ENCODE measurements at places on chromosomes 6 and 20.

- DNase-seq: peak; percentile 83
These were observed 31.1 kb upstream of the CST7 start for GRCh38 chr20:24917797-24918578.

- no peak for DNase-seq
These were observed 15.2 kb upstream of the AMD1 start for GRCh38 chr6:110859335-110859792.

GRCh38 chr20:1995531-1996310 is 1.9 kb upstream of the PDYN start:
- DNase-seq: no peak

DNA sequence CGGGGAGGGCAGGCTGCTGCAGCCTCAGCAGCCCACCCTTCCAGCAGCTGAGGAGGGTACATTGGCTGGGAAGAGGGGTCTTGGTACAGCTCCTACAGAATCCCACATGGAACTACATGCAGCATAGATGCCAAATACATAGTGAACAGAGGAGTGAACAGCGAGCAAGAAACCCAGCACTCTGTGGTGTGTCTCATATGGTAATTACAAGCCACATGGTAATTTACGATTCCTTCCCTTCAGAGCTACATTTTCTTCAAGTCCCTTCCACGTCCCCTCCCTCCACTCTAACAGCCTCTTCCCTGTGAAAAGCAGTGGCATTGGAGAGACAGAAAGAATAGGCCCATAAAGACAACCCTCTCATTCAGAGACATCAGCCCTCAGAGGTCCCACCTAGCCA is 167.7 kb downstream of the SYNDIG1 start:
- no peak for DNase-seq

GRCh38 chr6:10369896-10370295 is 45.0 kb downstream of the TFAP2A start:
- no peak for DNase-seq

DNA sequence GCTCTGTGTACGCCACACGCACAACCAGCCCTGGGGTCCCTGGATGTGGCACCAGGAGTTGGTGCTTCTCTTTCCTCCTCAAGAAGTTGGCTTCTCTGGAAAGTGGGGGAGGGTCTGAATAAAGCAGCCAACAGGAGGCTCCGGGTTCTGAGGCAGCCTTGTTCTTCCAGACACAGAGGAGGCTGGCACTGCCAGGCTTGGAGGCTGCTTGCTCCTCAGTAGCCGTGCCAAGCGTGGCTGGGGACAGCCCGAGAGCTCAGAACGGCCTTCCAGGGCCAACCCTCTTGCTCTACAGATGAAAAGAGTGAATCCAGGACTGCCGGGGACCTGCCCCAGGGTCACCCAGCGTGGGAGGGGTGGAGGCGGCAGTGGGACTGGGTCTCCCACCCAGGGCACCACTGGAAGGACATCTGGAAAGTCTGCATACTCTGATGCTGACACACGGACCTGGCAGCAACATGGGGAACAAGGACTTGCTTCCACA is 70.4 kb downstream of the SLC22A23 start:
- no peak for DNase-seq

DNA sequence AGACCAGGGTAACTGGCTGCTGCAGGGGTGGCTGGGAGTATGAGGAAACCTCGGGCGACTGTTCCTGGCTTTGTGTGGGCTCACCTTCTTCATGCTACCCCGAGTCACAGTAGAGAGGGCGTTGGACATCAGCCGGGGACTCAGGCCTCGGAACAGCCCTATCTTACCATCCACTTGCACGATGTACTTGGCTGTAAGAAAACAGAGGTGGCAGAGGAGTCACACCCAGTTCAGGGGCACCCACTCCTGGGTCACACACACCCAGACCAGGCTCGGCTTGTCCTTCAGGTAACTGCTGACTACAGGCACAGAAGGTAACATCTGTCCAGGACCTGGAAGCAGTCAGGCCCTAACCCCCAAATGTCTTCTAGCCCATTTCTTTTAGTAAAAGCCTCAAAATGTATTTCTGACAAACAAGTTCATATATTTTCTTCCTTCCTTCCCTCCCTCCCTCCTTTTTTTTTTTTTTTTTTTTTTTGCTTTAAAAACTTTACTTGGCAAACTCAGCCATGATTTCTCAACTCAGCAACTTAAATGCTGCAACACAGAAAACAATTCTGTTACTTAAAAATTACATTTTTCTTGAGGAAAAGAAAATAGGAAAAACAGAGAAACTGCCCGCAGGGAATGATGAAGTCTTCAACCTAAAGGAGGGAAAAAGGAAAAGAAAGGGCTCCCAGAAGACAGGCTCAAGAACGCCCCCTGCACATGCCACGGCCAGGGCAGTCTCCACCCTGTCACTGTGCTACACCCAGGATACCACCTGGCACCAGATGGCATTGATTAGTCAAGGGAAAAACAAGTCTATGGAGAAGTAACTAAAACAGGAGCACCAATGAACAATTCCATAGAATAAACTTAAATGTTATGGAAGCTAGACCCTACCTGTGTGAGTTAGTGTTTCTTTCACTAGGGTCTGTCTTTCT is 7.3 kb downstream of the MTCH1 start:
- DNase-seq: no peak

DNA sequence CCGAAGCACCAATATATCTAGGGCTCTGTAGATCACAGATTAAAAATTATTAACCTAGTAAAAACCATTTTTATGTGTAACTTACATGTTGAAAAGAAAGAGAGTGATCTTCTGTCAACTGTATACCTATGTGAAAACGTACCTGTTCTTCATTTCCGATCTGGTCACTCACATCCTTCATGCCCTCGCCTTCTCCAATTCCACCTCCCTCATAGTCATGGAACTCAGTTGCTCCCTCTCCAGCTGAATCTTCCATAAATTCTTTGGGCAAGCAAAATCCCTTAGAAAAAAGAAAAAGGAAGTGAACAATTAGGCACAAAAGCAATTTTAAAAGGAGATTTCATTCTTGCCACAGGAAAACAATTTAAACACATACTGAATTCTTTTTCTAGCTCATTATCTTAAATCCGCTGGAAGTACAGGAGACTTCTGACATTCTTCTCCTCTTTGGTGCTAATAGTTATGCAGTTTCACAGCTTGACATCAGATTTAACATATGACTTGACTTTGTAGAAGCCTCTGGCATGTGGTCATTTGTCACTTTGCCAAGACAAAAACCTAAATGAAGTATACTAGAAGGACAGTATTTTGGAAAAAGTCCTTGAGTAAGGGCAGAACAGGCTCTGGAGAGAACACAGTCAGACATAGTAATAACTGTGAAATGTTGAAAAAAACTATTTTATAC is 29.5 kb upstream of the LYRM2 start:
- DNase-seq: no peak

DNA sequence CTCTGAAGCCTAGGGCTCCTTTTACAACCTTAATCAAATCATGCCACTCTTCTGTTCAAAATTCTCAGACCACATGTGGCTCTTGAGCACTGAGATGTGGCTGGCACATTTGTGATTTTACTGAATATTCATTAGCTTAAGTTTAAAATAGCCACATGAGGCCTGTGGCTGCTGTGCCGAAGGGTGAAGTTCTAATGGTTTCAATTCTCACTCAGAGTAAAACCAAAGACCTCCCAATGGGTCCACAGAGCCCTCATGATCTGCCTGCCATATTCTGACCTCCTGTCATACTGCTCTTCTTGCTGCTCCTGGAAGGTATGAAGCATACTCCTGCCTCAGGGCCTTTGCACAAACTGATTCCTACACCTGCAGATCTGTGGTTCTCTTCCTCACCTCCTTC is 7.8 kb upstream of the CST3 start:
- no peak for DNase-seq

GRCh38 chr6:32623693-32624092 is 13.5 kb upstream of the HLA-DQA1 start:
- no peak for DNase-seq

DNA sequence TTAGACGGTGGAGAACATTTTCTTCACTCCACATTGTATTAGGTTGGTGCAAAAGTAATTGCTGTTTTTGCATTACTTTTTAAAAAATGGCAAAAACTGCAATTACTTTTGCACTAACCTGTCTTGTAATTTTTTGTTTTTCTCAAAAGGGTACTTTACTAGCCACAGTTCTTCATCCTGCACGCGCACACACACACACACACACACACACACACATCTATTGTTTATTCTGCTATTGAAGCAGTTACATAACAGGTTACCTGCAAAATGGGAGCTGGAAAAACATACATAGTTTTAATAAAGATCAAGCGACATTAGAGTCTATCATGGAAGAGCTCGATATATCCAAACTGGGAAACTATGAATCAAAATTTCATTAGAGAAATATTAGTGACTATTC is 235.2 kb downstream of the SIM1 start:
- no peak for DNase-seq

DNA sequence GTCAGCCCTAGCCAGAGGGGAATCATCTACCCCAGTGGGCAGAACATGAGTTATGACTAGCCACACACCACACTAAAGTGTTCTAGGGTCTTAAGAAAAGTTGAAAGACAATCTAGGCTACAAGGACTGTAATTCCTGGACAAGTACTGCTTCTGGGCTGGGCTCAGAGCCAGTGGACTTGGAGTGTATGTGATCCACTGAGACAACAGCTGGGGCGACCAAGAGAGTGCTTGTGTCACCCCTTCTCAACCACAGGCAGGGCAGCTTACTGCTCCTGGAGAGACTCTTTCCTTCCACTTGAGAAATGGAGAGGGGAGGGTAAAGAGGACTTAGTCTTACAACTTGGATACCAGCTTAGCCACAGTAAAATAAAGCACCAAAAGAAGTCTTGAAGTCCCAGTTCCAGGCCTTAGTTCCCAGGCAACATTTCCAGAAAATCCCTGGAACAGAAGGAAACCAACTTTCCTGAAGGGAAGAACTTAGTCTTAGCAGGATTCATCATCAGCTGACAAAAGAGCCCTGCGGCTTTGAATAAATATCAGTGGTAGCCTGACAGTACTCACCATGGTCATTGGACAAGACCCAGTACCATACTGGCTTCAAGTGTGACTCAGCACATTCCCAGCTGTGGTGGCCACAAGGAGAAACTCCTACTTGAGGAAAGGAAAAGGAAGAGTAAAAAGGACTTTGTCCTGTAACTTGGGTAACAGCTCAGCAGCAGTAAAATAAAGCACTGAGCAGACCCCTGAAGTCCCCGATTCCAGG is 355.1 kb upstream of the ADGRB3 start:
- no peak for DNase-seq

- no peak for DNase-seq
These were observed 18.2 kb downstream of the STMND1 start for GRCh38 chr6:17120019-17120418.

DNA sequence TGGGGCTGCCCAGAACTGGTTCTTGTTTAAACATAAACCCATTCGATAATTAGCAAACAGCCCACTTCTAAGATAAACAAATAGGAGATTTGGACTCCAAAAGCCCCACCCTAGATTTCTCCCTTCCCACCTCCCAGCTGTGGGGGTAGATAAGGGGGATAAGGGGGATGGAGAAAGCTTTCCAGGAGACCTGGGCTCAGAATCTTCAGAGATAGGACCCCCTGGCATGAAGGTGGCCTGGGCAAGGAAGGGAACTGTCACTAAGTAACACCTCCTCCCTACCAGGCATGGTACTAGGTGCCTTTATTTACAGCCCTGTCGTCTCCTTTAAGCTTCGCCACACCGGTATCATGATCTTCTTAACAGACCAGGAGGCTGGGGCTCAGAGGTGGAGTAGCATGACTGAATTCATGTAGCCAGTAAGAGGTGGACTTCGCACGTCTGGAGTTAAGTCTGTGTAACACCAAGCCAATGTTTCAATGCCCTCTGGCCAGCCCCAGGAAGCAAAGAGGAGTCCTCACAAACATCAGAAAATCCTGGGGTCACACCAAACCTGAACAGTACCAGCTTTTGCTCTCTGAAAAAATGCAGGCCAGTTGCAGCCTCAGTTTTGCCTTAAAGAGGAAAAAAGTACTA is 4.6 kb downstream of the SDC4 start:
- no peak for DNase-seq

- DNase-seq: no peak
These were observed 159.2 kb downstream of the PLCB4 start for GRCh38 chr20:9227896-9228615.

DNA sequence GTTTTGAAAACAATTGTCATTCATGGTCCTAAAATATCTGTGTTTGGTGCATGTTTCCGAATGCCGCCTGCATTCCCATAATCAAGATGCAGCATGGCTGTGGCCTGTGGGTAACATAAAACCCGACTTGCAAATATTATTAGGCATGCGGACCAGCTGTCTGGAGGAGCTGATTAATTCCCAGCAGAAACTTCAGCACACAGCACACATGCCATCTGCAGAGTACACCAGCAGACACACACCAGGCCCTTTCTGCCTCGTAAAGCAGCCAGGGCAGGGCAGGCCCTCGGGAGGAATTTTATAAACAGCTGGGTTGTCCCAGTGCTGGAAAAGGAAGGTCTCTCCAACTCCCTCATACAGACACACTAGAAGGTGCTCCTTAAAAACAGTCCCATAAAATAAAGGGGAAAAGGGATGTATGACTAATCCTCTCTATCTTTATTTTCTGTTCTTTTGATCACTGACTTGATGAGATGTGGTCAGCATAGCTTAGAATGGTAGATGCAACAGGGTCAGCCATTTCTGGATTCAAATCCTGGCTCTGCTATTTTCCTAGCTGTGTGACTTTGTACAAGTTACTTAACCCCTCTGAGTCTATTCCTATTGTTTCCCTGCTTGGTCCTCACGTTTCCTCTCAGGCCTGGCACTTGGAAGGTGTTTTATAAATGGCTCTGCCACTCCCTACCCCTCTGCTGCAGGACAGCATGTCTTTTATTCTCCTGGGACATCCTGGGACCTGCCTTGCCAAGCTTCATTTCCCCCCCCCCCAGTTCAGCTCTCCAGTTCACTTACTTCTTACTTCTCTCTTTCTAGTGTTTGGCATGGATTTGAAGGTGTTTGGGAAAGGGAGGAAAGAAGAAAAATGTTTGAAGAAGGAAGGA is 85.9 kb upstream of the TRAF3IP2 start:
- DNase-seq: no peak

- no peak for DNase-seq
These were observed 858 bp downstream of the FAM83D start for GRCh38 chr20:38926934-38927616.

GRCh38 chr20:10075606-10076005 is 40.8 kb downstream of the ANKEF1 start:
- DNase-seq: no peak

- DNase-seq: no peak
These were observed 110.5 kb downstream of the MANEA start for GRCh38 chr6:95687839-95688238.

- DNase-seq: no peak
These were observed 453.4 kb upstream of the SPTLC3 start for GRCh38 chr20:12555369-12555768.

- no peak for DNase-seq
These were observed 881.9 kb downstream of the QKI start for GRCh38 chr6:164296411-164296810.

- DNase-seq: no peak
These were observed 192.2 kb downstream of the GJA10 start for GRCh38 chr6:90086517-90086916.

DNA sequence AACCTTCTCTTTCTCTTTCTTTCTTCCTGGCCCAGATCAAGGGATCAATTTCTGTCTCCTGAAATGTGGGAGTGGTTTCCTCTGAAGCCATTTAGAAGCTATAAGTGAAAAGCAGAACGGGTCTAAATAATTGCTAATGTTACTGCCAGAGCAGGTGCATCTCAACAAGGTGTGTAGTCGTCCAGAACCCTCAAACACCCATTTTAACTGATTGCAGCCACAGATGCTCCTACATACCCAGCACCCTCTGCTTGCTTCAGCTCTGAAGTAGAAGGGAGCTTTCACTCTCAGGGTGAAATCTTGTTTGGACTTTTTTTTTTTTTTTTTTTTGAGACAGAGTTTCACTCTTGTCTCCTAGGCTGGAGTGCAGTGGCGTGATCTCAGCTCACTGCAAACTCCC is 592.1 kb upstream of the ARID1B start:
- no peak for DNase-seq

GRCh38 chr6:28277746-28278145 is 3.6 kb upstream of the PGBD1 start:
- DNase-seq: no peak

All from sciatic nerve (tissue), 2 donors.